ENCODE measurements at places on chromosomes 12 and 14. TPM values are rescaled to one million over a fixed set of nuclear protein-coding genes. Genes with fewer than 3 reads are reported as not detected.

DNA sequence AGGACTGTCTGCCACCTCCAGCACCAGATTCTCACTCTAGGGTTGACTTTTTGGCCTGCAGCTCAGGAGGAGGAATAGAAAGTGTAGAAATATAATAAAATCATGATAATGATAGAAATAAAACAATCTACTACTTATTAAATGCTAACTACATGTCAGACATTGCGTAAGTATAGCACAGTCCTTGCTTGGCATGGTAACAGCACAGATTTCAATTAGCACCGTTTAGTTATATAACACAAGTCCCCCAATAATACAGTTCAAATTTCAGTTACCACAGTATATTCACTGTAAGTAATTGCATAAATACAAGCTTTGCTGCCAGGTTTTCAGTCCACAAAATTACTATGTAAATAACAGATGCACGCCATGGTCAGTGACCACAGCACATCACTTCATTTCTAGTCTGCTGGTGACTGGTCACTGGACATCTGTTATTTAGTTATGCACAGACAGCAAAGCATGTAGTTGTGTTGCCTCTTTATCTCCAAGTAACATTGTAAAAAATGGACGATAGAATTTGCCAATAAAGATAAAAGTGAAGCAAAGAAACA lies 6.5 kb upstream of the GLT8D2 start:
- DNase-seq = no peak

Gene PNMA1
- total RNA-seq = 79.5 TPM

DNA sequence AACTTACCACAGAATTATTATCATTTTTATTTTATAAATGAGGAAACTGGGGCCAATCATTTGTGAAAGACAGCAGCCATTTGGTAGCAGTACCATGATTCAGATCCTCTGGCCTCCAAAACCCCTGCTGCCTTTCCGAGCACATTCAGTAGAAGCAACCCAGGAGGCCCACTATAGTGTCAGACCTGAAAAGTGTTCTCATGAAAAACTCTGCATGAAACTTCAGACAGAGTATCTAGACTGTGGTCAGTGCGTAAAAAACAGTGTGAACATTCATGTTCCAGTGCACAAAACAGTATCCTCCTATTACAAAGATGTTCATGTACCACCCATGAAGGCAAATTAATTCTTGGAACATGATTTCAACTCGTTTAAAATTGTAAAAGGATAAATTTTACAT lies 112.0 kb downstream of the EPS8 start:
- DNase-seq = no peak

Gene ARID4A
- total RNA-seq = 25.3 TPM

- DNase-seq = no peak
These were observed 186.0 kb upstream of the HMGA2 start for GRCh38 chr12:65638324-65638723.

GRCh38 chr12:102461501-102461900 lies 18.9 kb downstream of the IGF1 start:
- DNase-seq = no peak
